ENCODE measurements at places on chromosomes 3 and 15. TPM values are rescaled to one million over a fixed set of nuclear protein-coding genes. Genes with fewer than 3 reads are reported as not detected.
A peak's percentile ranks its signal among the peaks of the same experiment; 100 is the strongest.

GRCh38 chr15:66187271-66187670, 66.3 kb downstream of the MEGF11 start:
- H3K27ac ChIP-seq, result no peak overlapping the region
- no peaks in the 10 kb centered on the region for H3K4me1 ChIP-seq
- H3K4me3 ChIP-seq, result no peak overlapping the region
- H3K27me3 ChIP-seq, result peaks cover 75% of the 10 kb centered on the region

- H3K4me3 ChIP-seq, result no peak overlapping the region
- no peak overlapping the region for H3K27ac ChIP-seq
- no peaks in the 10 kb centered on the region for H3K4me1 ChIP-seq
- H3K36me3 ChIP-seq, result no peaks in the 10 kb centered on the region
- no peak for DNase-seq
These were observed 61.8 kb downstream of the PCCB start for GRCh38 chr3:136311968-136312367.

- no peak overlapping the region for H3K27ac ChIP-seq
- no peak for DNase-seq
- H3K4me3 ChIP-seq, result no peak overlapping the region
- H3K4me1 ChIP-seq, result no peaks in the 10 kb centered on the region
- no peaks in the 10 kb centered on the region for H3K36me3 ChIP-seq
- H3K27me3 ChIP-seq, result no peaks in the 10 kb centered on the region
These were observed 441.9 kb downstream of the PLOD2 start for GRCh38 chr3:145719114-145719513.

GRCh38 chr3:55702822-55703221, 215.7 kb upstream of the WNT5A start:
- H3K27me3 ChIP-seq, result no peaks in the 10 kb centered on the region
- H3K4me1 ChIP-seq, result no peaks in the 10 kb centered on the region
- H3K36me3 ChIP-seq, result no peaks in the 10 kb centered on the region
- no peak overlapping the region for H3K27ac ChIP-seq
- H3K4me3 ChIP-seq, result no peak overlapping the region
- DNase-seq, result no peak

GRCh38 chr3:183513046-183513706, 42.3 kb downstream of the KLHL6 start:
- no peak overlapping the region for H3K4me3 ChIP-seq
- peaks cover 45% of the 10 kb centered on the region for H3K27me3 ChIP-seq
- no peaks in the 10 kb centered on the region for H3K4me1 ChIP-seq
- no peak for DNase-seq
- H3K27ac ChIP-seq, result no peak overlapping the region

DNA sequence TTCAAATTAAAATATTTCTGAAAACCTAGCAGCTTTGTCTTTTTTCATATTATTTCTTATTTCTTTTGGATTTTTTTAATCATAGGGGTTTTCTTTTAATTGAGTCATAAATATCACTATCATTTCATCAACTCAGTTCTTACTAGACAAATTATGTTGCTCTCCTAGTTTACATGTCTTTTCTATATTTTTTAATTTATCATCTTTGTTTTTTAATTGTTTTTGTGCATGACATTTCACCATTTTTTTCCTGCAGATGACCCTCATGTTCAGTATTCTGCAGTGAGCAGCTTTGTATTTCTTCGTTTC, 89.9 kb downstream of the RASA2 start:
- no peak for DNase-seq
- no peaks in the 10 kb centered on the region for H3K4me1 ChIP-seq
- H3K27me3 ChIP-seq, result no peaks in the 10 kb centered on the region
- H3K27ac ChIP-seq, result no peak overlapping the region
- H3K4me3 ChIP-seq, result no peak overlapping the region

GRCh38 chr3:29679944-29680343, 399.1 kb downstream of the RBMS3 start:
- H3K27me3 ChIP-seq, result no peaks in the 10 kb centered on the region
- H3K27ac ChIP-seq, result no peak overlapping the region
- DNase-seq, result no peak
- no peak overlapping the region for H3K4me3 ChIP-seq
- H3K4me1 ChIP-seq, result peaks cover 15% of the 10 kb centered on the region

DNA sequence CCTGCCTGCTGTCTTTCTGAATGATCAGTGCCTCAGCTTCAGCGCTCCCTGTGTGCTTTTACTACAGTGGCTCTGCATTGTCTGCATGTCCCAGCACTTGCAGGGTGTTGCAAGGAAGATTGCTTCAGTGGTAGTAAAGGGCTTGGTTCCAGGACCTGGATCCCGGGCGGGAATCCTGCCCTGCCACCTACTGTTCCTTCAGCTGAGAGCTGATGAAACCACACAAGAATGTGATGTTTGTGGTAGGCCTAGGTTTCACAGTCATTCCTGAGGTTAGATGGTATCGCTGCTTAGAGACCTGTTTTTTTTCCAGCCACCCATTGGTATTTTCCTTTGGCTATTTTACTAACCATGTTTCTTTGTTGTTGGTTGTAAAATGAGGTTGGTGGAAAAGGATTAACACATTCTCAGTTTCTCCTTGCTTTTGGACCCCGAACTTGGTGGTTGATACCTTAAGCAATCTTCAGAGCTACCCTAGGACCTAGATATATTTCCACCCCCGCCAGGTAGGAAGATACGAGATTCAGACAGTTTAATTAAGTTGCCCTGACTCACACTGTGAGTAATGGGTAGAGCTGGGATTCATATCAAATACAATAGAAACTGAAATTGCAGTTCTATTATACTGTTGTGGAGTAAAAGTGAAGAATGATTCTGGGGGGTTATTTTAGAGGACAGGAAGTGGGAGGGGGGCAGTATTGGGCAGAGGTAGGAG, 11.4 kb downstream of the GPR87 start:
- peak overlapping the region; percentile 50 for H3K4me3 ChIP-seq
- peaks cover 53% of the 10 kb centered on the region for H3K4me1 ChIP-seq
- peak overlapping the region; percentile 91 for H3K27ac ChIP-seq
- H3K36me3 ChIP-seq, result no peaks in the 10 kb centered on the region
- DNase-seq, result peak; percentile 91
- no peaks in the 10 kb centered on the region for H3K27me3 ChIP-seq

GRCh38 chr15:67185621-67186225, 68.7 kb downstream of the AAGAB start:
- peaks cover 91% of the 10 kb centered on the region for H3K36me3 ChIP-seq
- peaks cover 7% of the 10 kb centered on the region for H3K4me1 ChIP-seq
- no peaks in the 10 kb centered on the region for H3K27me3 ChIP-seq
- peak overlapping the region; percentile 54 for H3K27ac ChIP-seq
- H3K4me3 ChIP-seq, result no peak overlapping the region

DNA sequence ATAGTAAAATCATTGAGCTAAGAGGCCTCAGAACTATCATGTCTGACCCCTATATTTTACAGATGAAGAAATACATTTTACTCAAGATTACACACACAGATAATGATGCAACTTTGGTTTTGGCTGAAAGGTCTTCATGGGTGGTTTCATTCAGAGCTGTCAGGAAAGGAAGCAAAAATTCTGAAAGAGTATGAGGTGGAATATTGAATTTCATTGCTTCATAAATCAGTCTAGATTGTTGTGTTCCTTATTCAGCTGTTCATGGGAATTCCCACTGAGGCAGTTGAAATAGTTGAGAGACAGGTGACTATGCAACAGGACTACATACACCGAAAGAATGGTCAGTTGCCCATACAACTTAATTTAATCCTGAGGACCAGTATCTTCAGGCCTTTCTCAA, 39.4 kb downstream of the CD200 start:
- H3K4me1 ChIP-seq, result peaks cover 13% of the 10 kb centered on the region
- no peaks in the 10 kb centered on the region for H3K36me3 ChIP-seq
- H3K27ac ChIP-seq, result no peak overlapping the region

GRCh38 chr3:140863580-140864009, 78.0 kb upstream of the SLC25A36 start:
- peaks cover 57% of the 10 kb centered on the region for H3K27me3 ChIP-seq
- peak; percentile 84 for DNase-seq
- no peaks in the 10 kb centered on the region for H3K36me3 ChIP-seq
- no peak overlapping the region for H3K4me3 ChIP-seq
- H3K4me1 ChIP-seq, result no peaks in the 10 kb centered on the region

GRCh38 chr3:169324452-169324785, 339.1 kb downstream of the MECOM start:
- H3K4me3 ChIP-seq, result peak overlapping the region; percentile 51
- peak overlapping the region; percentile 33 for H3K27ac ChIP-seq
- H3K27me3 ChIP-seq, result no peaks in the 10 kb centered on the region
- H3K36me3 ChIP-seq, result no peaks in the 10 kb centered on the region

DNA sequence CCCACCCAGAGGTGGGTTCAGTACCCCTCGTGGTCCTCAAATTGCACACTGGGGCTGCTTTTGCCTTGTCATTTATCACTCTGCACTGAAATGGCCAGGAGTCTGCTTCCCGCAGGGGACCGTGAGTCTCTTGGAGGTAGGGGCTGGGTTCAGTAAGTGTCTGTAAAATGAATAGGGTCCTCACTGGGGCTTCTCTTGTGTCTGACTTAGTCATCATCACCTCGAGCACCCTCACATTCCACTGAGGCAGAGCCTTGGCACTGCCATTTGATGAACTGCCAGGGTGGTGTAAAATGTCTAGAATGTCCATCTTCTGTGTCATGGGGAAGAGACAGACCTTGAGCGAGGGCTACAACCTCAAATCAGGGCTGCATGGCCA, 61.0 kb upstream of the RYK start:
- H3K27me3 ChIP-seq, result peaks cover 7% of the 10 kb centered on the region
- no peaks in the 10 kb centered on the region for H3K36me3 ChIP-seq
- no peak overlapping the region for H3K27ac ChIP-seq
- H3K4me3 ChIP-seq, result no peak overlapping the region
- no peak for DNase-seq

DNA sequence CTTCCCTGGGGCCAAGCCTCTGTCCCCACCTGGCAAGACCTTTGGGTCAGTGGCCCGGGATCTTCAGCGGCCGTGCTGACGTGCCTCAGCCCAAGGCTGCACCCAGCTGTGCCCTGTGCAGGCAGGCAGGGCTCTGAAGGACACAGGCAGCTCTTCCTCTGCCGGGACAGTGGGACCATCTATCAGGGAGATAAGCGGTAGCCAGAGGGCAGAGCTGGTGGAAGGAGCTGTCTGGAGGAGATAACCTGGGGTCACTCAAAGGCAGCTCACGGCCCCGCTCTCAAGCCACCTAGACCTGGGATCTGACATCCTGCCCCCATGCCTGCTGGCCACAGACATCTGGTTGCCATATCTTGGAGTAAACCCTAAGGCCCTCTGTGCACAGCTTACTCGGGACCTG, 27.3 kb downstream of the DUSP7 start:
- H3K36me3 ChIP-seq, result peaks cover 5% of the 10 kb centered on the region
- no peak for DNase-seq
- H3K4me3 ChIP-seq, result no peak overlapping the region
- H3K27ac ChIP-seq, result no peak overlapping the region
- no peaks in the 10 kb centered on the region for H3K4me1 ChIP-seq

DNA sequence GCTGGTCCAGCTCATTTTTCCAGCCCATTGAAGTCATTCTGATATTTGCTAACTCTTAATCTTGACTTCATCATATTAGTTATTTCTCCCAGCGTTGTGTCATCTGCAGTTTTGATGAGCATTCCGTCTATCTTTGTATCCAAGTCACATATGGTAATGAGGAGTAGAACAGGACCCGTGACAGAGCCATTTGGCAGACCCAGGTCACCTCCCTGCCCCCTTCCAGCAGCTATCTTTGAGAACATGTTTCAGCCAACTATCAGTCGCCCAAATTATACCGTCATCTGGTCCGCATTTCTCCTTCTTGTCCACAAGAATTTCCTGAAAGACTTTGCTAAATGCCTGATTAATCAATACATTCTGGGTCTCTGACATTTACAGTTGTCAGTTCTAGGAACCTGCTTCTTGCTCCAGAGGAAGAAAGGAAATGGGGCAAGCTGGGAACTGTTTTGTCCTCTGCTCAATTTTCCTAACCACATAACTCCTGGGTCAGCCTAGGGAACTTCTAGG, 347.1 kb upstream of the NR2E3 start:
- H3K27ac ChIP-seq, result no peak overlapping the region
- no peak overlapping the region for H3K4me3 ChIP-seq
- DNase-seq, result no peak
- no peaks in the 10 kb centered on the region for H3K27me3 ChIP-seq
- no peaks in the 10 kb centered on the region for H3K4me1 ChIP-seq

DNA sequence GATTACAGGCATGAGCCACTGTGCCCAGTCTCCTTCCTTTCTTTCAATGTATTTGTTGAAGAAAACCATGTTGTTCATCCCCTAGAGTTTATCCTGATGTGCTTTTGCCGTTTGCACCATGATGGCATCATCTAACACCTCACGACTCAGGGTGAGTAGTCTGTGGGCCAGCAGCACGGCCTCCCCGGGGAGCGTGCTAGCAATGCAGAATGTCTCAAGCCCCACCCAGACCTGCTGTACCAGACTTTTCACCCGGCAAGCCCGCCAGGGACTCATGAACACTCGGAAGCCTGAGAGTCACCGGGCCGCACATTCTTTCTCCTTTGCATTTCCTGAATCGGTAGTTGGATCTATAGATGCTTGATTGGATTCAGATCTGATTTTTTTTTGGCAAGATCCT, 64.6 kb downstream of the RPN1 start:
- H3K36me3 ChIP-seq, result no peaks in the 10 kb centered on the region
- DNase-seq, result peak; percentile 69
- peaks cover 56% of the 10 kb centered on the region for H3K27me3 ChIP-seq
- no peak overlapping the region for H3K4me3 ChIP-seq
- peaks cover 16% of the 10 kb centered on the region for H3K4me1 ChIP-seq
- no peak overlapping the region for H3K27ac ChIP-seq

DNA sequence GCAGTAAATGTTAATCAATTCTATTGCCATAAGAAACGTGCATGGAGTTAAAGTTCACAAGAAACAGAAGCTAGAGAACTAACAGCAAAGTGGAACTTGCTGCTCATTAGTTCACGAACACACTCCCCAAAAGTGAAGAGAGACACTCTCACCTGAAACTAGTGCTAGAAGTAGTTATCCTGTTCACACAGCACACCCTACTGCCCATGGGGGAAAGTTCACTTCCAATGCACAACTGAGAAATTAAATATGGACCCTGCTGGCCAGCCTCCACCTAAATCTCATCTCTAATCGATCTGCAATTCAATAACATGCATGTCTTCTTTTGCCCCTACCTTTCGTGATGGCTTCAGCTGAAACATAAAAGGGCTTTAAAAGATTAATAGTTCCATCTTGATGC, 39.4 kb upstream of the FRMD4B start:
- no peak overlapping the region for H3K27ac ChIP-seq
- peaks cover 7% of the 10 kb centered on the region for H3K4me1 ChIP-seq
- no peaks in the 10 kb centered on the region for H3K27me3 ChIP-seq
- DNase-seq, result peak; percentile 50
- H3K36me3 ChIP-seq, result no peaks in the 10 kb centered on the region

The IL17RC gene
- 24.7 TPM for total RNA-seq

The GOLGA8T gene
- total RNA-seq, result not detected

The ADAMTS9 gene
- total RNA-seq, result 63.3 TPM

The STXBP5L gene
- total RNA-seq, result not detected

The UBE3A gene
- 37.5 TPM for total RNA-seq

The GABRR3 gene
- total RNA-seq, result not detected

The CPA3 gene
- not detected for total RNA-seq

The CACNA1D gene
- total RNA-seq, result 36.3 TPM

The CTXN2 gene
- not detected for total RNA-seq

The RHOV gene
- 4.9 TPM for total RNA-seq

The ANKUB1 gene
- not detected for total RNA-seq

The PP2D1 gene
- not detected for total RNA-seq

The PPARG gene
- total RNA-seq, result 81.5 TPM

The SNX22 gene
- total RNA-seq, result 1.3 TPM

The ARHGAP31 gene
- 0.52 TPM for total RNA-seq
